Dorsolateral prefrontal cortex (tissue), 122 donors: ENCODE measurements at places on chromosomes 13 and 19.
A peak's percentile ranks its signal among the peaks of the same experiment; 100 is the strongest.

- DNase-seq: no peak
These were observed 53.7 kb downstream of the LACC1 start for GRCh38 chr13:43933378-43933777.

DNA sequence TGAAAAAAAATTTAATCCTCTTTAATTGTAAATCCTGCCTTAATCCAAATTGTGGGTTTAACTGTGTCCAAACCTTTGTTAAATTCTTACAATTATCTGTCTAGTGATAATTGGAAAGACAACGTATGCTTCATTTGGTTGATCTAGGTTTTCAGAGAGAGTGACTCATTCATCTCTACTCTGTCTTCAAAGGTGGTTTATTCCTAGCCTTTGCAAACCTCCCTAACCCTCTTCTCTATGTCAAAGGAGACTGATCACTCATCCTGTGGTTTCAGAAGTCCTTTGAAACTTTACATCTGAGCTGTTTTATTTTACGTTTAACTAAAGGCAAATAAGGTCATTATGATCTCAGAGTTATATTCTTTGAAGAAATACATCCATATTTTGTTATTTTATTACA, 8.8 kb upstream of the OXGR1 start:
- no peak for DNase-seq

DNA sequence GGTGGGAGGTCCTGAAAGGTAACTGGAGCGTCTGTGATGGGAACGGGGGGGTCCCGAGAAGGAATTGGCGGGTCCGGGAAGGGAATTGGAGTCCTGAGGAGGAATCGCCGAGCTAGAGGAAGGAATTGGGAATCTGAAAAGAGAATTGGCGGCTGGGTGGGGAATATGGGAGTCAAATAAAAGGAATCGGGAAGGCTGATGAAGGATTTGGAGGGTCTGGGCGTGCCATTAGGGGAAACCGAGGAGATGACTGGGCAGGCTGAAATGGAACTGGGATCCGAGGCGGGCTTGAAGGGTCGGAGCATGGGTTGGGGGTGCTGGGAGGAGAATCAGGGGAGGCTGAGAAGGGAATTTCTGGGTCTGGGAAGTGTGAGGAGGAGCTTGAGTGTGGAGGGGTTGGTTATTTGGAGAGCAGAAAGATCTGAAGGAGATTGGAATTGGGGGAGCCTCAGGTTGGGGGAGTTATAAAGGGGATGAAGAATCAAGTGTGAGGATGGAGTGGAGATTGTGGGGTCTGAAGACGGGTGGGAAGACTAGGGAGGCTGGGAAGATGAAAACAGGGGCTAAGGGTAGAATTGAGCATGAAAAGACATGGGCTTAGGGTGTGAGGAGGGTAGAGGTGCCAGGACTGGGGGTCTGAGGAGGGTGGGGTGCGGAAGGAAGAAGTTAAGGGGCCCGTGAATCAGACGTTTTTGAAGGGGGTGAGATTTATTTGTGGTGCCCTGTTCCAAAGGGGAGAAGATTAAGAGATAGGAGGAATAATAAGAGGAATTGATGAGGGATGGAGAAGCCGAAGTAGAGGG, 718 bp downstream of the ACTN4 start:
- DNase-seq: no peak

DNA sequence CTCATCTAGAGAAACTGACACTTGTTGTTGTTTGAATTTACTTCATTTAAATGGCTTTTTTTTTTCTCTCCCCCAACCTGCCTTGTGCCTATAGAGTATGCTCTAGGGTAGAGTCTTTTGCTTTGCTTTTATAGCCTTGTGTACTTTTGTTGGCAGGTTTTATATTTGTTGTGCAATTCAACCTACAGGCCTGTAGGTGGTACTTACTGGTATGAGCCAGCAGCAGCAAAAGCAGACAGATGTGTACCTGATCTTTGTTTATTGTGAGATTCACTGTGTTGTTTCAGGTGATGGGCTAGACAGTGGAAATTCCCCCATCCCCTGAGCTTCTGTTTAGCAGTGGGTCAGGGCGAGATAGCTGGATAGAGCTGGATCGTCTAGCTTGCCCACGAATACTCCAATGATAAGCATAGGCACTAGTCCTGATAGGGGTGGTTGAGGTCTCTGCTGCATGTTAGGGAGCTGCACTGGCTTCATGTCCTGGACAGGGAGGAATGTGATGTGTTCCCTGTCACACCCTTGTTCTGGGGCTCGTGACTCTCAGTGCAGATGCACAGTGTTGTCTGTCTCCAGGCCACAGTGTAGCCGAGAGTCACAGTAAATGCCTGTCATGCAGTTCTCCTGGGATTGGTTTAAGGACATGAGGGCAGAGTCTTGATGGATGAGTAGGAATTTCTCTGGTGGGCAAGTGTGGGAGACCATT, 21.3 kb downstream of the DNAJC3 start:
- no peak for DNase-seq

DNA sequence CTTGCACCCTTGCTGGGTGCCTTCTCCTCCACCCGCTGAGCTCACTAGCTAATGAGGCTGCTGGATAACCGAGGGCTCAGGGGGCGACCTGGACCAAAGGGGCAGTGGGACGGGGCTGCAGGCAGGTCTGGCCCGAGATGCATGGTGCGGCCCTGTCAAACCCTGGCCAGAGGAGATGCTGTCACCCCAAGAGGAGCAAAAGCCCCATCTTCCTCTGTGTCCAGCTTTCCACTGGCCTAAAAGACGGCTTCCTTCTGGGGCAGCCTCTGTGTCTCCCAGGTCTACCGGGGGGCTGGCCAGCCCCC, 261.8 kb downstream of the TBC1D4 start:
- DNase-seq: no peak

- DNase-seq: no peak
These were observed 117.2 kb downstream of the IRS2 start for GRCh38 chr13:109669234-109669612.

- DNase-seq: no peak
These were observed 14.4 kb downstream of the CCDC124 start for GRCh38 chr19:17946965-17947784.

GRCh38 chr19:28843761-28844492, 369.0 kb downstream of the UQCRFS1 start:
- no peak for DNase-seq

DNA sequence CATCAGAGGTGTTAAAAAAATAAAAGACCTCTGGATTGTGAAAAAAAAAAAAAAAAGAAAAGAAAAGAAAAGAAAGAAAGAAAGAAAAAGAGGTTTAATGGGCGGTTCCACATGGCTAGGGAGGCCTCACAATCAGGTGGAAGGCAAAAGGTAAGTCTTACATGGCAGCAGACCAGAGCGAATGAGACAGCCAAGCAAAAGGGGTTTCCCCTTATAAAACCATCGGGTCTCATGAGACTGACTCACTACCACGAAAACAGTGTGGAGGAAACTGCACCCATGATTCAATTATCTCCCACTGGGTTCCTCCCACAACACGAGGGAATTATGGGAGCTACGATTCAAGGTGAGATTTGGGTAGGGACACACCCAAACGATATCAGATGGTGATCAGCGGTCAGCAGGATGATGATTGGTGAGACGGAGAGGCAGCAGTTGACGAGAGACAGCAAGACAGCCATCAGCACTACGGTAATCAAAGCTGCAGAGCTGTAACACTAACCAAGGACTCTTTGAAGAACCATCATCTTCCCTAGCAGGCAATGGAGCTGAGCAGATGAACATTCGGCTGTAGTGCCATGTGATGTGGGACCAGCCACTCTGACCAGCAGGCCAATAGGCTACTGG, 3.9 kb upstream of the CD209 start:
- no peak for DNase-seq

GRCh38 chr19:39870171-39870971, 24.2 kb upstream of the FBL start:
- no peak for DNase-seq

DNA sequence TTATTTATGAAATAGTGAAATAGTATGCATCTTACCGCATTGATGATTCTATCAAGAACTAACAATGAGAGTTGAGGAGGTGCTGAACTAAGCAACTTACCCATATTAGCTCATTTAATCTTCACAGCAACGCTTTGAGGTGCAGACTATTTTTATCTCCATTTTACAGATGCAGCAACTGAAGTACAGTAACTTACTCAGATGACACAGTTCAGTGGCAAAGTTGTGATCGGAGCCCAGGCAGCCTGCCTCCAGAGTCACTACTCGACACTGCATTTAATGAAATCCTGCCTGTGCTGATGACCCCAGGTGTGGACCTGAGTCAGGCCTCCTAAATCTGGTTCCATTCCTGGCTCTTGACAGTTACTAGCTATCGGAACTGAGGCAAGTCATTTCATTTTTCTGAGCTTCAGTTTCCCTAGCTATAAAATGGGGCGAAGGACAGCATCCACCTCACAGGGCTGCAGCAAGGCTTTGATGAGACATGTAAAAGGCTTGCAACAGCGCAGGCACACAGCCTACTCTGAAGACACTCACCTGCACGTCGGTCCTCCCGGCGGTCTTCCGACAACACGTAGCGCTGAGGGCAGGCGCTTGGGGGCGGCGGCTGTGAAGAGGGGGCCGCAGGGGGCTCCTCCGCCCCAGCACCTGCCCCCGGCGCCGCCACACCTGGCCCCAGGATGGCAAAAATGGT, 1.5 kb downstream of the MYPOP start:
- no peak for DNase-seq

DNA sequence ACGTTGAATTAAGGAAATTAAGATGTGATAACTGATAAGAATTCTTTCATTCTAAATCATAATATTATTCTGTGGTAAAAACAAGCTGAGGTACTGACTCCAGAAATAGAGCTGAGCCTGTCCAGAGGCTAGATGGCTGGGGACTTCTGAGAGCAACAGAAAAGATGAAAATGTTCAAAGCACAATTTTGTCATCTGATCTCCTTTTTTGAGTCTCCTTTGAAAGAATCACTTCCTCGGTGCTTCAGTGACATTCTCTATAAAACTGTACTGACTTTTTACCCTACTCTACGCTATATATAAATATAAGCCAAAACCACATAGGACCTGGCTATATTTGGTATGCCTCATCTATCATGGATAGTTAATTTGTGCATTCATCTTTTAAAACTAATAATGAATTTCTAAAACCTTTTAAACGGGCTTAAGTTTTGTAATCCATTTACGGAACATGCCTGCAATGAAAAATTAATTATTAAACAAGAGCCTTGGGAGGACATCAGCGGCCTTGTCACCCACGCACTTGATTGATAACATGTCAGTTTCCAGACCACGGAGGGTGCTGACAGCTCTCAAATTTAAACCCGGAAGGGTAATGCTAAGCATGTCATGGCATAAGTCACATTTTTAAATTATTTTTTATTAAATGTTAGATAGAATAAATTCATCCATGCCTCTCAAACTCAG, 235.5 kb downstream of the PCDH9 start:
- DNase-seq: no peak

DNA sequence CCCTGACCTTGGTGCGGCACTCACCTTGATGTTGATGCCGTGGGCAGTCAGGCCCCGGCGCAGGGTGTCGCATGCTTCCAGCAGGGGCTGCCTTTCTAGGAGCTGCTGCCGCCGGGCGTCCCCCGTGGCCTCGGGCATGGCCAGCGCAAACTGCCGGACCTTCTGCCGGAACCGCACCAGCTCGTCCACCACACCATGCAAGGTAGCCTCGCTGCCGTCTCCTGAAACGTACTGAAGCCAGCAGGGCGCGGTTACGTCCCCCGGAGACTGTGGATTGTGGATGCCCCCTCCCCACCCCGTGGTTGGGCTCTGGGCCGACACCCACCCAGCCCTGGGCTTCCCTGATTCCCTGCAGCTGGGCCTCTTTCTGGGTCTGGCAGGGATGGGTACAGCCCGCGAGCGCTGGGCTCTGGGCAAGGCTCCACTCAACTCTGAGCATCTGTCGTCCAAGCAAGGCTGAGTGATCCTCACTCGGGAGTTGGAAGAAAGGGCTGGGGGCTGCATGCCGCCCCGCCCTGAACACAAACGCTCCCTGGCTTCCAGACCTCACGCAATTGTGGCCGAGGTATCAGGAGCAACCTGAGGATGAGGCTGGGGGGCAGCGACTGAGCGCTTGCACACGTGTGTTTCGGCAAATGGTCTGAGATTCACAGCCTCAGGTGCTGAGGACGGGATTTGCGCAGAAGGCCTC, 27.1 kb downstream of the NAXD start:
- no peak for DNase-seq

- peak; percentile 39 for DNase-seq
These were observed 5.1 kb downstream of the USE1 start for GRCh38 chr19:17220207-17220758.

DNA sequence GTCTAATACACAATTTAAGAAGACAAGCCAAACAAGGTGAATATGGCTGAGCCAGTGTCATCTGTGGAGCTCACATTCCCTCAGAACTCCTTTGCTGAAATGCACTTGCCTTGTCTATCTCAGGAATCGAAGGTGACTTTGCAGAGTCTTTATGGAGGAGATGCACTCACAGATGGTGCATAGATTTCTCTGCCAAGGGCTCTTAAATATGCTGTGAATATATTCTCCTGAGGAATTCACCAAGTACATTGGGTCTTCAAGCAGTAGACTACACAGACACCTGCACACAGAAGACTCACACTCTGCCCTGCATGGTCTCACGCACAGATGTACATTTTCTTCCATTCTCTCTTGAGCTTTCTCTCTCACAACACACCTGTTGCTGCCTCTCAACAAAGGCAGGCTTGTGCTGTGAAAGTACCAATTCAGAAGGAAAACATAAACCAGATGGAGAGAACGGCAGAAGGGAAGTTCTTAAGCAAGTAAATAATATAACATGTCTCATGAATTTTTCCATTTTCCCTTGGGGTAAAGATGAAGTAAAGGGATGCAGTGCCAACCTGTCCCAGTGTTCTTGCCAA, 174.7 kb downstream of the DLEU7 start:
- no peak for DNase-seq

- no peak for DNase-seq
These were observed 283.0 kb downstream of the SHISA2 start for GRCh38 chr13:25768838-25769237.

GRCh38 chr19:33204136-33204973, 10.2 kb downstream of the LRP3 start:
- no peak for DNase-seq

- DNase-seq: no peak
These were observed 20.7 kb downstream of the RFC3 start for GRCh38 chr13:33838647-33839046.
